Activated T-helper 1 cell treated with anti-CD3 and anti-CD28 coated beads, Interleukin-12 subunit alpha, Interleukin-12 subunit beta, Interleukin-2, Interleukin-4 antibody, amounts not matched to agents 30 ng/mL and 10 ng/mL and 1 ng/mL, durations not matched to agents 14 hours and 24 hours and 36 hours (primary cell): ENCODE measurements at places on chromosomes 16 and 17.

DNA sequence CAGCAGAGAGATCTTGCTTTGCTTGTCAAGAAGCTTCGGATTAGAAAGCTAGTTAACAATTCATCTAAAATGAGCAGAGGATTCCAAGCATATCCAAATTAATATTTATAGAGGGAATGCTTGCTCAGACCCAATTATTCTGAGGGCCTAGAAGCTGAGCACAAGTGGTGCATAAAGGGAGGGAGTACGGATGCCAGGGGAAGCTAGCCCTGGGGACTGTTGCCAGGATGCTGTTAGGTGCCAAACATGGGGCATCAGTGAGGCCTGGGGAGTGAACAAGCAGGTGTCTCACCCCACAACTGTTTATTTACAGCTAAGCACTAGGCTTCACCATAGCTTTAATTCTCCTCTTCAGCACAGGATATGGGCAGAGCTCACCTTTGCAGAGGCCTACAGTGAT, 684.1 kb upstream of the C16orf82 start:
- DNase-seq = no peak

- no peak for DNase-seq
Measured at GRCh38 chr17:73534209-73534909, 109.9 kb downstream of the SDK2 start.

- DNase-seq = peak; percentile 22
Measured at GRCh38 chr16:1706386-1707192, 594 bp downstream of the MAPK8IP3 start.

DNA sequence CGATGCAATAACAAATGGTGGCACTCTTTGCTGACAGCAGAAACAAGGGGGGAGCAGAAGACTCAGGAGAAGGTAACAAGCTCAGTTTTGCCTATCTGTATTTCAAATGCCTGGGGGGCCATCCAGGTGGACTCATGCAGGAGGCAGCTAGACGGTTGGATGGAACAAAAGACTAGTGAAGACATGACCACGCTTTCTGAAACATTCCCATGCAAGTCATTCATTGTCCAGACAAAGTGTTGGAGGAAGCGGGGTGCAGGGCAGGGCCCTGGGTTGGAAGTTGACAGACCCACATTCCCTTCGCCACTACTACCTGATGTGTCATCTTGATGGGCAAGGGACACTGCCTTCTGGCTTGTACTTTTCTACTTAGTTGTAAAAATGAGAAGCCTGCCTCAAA, 29.8 kb upstream of the CRYBA1 start:
- no peak for DNase-seq

- DNase-seq = no peak
Measured at GRCh38 chr16:627454-628239, 3.1 kb upstream of the WFIKKN1 start.

GRCh38 chr17:3896108-3896967, 3.5 kb upstream of the CAMKK1 start:
- no peak for DNase-seq

- no peak for DNase-seq
Measured at GRCh38 chr16:10961231-10961630, 16.9 kb downstream of the CLEC16A start.

DNA sequence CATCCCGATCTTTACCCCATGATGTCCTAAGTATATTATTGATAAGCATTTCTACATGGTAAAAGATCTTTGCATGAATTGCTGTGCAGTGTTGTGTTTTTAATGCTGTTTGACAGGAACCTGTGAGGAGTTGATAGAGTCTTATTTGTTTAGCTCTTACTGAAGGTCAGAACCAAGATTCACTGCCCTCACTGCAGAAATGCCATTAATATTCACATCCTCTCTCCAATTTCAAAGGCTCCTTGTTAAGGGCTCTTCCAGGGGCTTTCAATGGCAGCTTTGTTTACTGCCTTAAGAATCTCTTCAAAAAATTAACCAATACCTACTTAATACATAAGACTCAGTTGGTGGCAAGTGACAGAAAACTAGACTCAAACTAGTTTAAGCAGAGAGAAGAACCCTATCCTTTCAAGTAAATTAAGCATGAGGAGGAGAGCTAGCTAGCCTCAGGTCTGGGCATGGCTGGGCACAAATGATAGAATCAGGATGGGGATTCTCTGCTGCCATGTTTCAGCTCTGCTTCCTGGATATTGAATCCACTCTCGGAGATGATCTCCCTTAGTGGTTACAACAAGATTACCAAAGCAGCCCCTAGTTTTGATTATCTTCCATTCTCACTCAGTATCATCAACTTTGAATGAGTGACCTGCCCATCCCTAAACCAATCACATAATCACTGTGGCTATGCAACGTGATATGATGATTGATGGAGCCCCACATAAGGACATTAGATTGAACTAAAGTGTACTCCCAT, 311.8 kb downstream of the CDH11 start:
- no peak for DNase-seq

DNA sequence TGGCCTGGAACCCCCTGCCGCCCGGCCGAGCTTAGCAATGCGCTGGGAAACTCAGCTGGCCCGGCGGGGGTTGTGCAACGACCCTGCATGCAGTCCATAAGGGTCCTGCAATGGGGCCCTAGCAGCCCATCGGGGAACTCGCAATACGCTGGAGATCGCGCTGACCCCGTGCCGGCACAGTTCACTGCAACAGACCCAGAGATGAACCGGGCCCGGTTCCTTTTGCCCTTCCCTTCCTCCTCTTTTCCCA, 375 bp downstream of the SLC25A11 start:
- DNase-seq = no peak

- DNase-seq = no peak
Measured at GRCh38 chr17:29821897-29822296, 108.1 kb downstream of the SSH2 start.

- DNase-seq = no peak
Measured at GRCh38 chr16:77246150-77246549, 46.9 kb downstream of the SYCE1L start.

- no peak for DNase-seq
Measured at GRCh38 chr16:17177242-17177958, 293.4 kb downstream of the XYLT1 start.

DNA sequence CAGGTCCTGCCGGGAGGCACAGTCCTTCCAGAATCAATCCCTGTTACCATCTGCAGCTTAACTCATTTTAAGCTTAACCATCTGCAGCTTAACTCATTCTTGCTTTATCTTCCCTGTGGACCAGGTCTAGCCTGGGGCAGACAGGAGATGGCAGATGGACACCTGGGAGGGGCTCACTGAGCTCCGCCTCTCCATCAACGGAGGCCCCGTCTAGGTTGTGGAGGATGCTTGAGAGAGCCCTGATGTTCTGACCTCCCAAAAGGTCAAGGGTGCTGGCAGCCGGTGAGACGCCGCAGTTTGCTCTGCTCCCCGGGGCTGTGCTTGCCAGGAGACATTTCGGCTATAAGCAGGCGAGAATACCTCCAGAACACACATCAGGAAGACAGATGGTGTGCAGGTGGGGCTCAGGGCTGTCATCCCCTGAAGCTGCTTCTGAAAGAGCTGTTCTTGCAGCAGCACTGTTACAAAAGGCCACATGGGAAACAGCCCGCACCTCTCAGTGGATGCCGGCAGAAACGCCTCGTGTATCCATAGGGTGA, 41.3 kb downstream of the BAIAP2 start:
- no peak for DNase-seq

DNA sequence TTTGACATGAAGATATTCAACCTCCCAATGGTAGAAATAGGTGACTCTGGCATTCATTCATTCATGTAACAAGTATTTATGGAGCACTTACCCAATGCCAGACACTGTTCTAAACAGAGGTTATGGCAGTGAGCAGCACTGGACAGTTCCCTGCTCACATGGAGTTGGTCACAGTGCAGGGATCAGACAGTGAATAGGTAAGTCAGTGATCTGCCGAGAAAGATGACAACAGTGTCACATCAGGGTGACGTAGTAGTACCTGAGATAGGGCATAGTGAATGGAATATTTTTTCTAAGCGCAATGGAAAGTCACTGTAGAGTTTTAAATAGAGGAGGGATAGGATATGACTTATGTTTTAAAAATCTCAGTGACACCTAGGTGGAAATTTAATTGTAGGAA, 791.4 kb upstream of the RBFOX1 start:
- no peak for DNase-seq

DNA sequence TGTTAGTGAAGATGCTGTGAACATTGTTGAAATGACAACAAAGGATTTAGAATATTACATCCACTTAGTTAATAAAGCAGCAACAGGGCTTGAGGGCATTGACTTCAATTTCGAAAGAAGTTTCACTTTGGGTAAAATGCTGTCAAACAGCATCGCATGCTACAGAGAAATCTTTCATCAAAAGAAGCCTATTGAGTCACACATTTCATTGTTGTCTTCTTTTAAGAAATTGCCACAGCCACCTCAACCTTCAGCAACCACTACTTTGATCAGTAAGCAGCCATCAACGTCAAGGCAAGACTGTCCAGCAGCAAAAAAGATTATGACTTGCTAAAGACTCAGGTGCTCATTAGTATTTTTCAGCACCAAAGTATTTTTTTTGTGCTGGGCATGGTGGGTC, 13.2 kb upstream of the MAP2K6 start:
- no peak for DNase-seq

GRCh38 chr16:67528870-67529581, 397 bp downstream of the RIPOR1 start:
- no peak for DNase-seq

DNA sequence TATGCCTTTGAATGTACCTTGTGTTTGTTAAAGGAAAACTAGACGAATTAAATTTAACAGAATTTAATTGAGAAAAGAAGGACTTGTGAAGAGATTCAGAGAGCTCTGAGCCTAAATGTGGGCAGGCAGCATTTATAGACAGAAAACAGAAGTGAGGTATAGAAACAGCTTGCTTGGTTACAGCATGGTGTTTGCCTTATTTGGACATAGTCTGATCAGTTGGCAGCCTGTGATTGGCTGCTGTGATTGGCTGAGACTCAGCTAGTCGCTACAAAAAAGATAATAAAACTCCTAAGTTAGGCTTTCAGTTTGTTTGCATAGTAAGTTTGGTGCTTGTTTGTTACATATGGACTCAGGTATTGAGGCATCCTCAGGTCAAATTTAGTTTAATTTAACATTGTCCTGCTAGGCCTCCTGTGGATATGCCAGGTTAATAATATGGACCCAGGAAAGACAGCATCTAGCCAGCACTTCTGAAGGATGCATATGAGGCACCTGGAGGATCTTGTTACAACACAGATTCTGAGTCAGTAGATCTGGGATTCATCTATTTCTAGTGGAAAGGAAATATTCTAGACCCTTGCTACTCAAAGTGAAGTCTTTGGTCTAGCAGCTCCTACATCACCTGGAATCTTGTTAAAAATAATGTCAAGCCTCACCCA, 43.4 kb downstream of the SLFN5 start:
- no peak for DNase-seq

DNA sequence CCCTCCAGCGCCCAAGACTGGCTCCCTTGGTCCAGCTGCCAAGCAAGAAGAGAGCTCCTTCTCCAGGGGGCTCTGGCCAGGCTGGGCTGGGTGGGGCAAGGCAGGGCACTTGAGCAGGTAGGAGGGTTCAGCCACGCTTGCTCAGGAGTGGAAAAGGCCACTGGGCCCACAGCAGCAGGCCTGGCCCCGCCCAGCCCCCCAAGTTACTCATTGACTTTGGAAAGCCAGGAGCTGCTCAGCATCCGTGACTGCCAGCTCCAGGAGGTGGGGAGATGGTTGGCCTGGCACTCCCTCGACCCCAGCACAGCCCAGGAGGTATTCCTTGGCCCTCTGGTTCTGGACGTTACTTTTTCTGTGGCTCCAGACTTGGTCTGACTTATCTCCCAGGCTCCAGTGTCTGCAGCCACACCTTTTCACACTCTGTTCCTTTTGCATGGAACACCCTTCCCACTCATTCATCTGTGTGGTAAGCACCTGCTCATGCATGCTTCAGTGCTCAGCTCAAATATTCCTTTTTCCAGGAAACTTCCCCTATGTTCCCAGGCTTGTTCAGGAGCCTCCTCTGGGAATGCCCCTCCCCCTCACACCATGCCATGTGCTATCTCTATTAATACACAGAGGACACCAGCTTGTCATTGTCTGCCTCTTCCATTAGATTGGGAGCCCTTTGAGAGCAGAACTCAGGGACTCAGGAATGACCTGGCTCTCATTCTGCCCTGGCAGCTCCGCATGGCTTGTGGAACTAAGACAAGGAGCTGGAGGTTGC, at the start of gene CDH16:
Gene CDH16 (minus strand): TSS at position 83 of the 766 bp plus-strand sequence. CDS start 820 bp downstream, outside the sequence.
- DNase-seq = no peak

- no peak for DNase-seq
Measured at GRCh38 chr16:14303639-14304394, 232.7 kb downstream of the MRTFB start.

GRCh38 chr17:28327031-28327607, 8.1 kb downstream of the TMEM97 start:
- no peak for DNase-seq

DNA sequence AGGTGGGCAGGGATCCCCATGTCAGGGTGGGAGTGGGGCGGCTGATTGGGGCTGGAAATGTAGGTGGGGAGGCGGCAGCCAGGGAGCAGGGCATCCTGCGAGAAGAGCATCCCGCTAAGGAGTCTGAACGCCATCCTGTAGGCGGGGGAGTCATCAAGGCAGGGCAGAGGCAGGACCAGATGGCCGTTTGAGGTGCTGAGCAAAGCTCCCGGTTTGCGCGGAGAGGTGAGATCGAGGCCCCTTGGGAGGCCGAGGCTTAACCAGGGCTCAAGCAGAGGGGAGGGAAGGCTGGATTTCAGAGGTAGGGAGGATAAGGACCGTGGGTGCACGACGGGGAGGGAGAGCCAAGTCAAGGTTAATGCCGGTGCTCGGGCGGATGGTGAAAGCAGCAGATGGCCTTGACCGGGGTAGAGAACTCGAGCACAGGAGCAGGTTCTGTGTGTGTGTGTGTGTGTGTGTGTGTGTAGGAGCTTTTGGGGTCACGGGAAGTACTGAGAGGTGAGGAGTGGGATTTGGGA, 472 bp upstream of the NME2 start:
- no peak for DNase-seq

- DNase-seq = peak; percentile 34
Measured at GRCh38 chr17:4485676-4486646, 12.7 kb upstream of the SPNS2 start.

DNA sequence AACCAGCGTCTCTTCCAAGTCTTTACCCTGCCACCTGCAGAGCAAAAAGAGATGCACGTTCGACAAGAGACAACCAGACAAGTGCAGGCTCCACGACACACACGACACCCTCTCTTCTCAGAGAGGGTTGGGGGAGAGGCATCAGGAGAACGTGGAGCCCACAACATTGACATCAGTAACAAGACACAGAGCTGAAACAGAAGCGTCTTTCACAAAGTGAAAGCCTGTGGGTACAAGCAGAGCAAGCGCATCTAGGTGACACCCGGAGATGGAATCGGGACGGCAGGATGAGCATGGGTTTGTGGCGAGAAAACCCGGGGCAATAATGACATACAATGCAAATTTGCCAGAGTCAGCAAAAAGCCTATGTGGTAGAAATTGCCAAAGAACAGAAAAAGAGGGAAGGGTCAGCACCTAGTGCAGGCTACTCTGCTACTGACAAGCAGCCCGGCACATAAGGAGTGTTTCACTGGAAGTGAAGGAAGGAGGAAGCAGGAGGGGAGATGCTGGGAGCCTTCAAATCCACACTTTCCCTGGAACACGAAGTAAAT, 89.5 kb downstream of the CYTH1 start:
- DNase-seq = no peak
